ENCODE measurements at places on chromosomes 12 and 14.

DNA sequence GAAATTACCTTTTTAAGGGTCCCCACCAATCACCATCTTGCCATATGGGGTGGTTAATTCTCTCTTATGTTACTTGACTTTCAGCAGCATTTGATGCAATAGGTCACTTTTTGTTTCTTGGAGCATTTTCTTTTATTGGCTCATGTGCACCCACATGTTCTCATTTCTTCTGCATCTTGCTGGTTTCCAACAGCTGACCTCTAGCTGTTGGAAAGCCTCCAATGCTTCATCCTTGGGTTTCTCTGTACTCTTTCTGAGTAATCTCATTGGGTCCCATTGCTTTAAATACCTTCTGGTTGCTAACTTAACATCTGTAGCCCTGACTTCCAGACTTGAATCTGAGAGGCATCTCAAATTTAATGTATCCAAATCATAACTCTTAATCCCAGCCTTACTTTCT lies 116.8 kb downstream of the CRADD start:
- no peak for DNase-seq

DNA sequence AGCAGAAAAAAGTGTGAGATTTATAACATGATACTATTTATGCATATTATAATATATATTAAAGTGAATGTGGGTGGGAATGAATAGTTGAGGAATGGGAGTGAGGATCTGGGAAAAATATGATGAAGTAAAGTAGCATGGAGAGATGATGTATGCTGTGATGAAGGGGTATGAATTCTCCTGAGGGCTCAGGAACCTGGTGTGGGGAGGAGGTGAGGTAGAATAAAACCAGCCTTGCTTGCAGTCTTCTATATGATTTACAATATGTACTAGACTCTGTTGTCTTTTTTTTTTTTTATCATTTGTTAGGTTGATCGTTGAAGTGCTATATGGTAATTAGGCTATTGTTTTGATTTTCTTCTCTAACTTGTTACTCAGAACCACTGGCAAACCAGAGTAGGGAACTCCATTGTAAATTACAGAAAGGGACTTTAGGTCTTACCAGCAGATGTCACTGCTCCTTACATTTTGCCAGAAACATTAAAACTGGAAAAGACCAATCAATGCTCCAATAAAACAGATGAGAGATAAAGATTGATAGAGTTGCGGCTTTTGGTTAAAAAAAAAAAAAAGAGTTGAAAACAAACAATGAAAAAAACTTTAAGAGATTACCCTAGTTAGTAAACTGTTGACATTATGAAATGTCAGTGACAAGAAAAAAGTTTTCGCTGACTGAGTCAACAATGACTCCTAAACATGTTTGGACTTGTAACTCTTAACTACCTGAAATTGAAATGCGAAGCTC lies 39.9 kb downstream of the ATL1 start:
- DNase-seq, result no peak

DNA sequence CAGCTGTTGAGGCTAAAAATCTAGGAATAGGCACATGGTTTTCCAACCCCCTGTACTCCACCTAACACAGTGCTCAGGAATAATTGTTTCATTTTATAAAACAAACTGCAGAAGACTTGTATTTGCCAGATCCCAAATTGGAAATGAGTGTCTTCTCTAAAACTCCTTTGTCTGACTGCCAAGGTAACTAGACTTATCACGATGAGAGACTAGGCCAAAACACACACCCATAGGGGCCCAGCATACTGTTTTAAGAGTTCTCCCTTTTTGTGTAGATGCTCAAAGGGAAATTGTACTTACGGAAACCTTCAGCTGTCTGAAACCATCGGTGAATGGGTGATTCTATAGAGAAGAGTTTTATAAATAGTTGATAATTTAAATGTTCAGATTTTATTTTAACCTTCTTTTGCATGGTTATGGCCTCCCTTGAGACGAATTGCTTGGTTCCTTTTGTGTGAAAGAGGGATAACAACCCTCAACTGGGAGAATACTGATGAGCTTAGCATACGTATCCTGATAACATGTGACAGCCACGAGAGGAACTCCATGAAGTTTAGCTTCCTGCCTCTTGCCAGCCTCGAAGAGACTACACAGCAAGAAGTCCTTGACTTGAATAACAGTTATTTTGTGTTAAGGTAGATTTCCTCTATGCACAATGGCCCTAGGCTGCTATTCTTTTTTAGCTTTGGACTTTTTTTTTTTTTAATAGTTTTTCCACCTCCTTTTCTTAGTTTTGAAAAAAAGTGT lies 103.3 kb downstream of the PELI2 start:
- no peak for DNase-seq

GRCh38 chr14:65599375-65599774 lies 186.8 kb downstream of the FUT8 start:
- no peak for DNase-seq

DNA sequence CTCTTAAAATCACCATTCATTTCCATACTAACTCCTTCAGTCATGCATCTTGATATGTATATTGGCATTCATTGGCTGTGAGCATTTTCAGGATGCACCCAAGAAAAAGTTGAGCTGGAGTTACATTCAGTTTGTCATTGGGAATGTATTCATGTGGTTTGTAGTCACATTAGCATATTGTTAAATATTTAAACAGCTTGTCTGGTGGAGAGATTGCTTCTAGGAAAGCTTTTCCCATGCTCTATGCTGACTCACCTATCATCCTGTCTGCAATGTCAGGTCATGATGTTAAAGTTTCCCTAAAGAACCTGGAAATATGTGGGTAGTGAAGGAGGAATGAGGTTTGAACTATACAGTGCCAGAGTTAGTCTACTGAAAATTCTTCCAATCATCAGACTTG lies 583.6 kb downstream of the GALC start:
- no peak for DNase-seq

DNA sequence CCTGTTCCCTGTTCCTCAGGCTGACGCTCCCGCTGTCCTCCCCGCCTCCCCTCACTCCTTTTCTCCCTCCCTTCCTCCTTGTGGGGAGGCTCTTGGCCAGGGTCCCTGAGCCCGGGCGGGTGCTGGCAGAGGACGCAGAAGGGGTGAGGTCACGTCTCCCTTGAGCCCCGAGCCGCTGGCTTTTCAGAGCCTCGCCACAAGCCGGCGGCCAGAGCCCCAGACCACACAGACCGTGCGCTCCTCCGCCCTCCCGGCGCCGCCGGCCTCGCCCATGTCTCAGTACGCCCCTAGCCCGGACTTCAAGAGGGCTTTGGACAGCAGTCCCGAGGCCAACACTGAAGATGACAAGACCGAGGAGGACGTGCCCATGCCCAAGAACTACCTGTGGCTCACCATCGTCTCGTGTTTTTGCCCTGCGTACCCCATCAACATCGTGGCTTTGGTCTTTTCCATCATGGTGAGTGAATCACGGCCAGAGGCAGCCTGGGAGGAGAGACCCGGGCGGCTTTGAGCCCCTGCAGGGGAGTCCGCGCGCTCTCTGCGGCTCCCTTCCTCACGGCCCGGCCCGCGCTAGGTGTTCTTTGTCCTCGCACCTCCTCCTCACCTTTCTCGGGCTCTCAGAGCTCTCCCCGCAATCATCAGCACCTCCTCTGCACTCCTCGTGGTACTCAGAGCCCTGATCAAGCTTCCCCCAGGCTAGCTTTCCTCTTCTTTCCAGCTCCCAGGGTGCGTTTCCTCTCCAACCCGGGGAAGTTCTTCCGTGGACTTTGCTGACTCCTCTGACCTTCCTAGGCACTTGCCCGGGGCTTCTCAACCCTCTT lies at the start of gene TMEM233:
TMEM233 (plus strand) TSS at position 197 of the 821 bp plus-strand sequence; CDS start at position 272, 75 bp downstream.
- DNase-seq, result no peak

DNA sequence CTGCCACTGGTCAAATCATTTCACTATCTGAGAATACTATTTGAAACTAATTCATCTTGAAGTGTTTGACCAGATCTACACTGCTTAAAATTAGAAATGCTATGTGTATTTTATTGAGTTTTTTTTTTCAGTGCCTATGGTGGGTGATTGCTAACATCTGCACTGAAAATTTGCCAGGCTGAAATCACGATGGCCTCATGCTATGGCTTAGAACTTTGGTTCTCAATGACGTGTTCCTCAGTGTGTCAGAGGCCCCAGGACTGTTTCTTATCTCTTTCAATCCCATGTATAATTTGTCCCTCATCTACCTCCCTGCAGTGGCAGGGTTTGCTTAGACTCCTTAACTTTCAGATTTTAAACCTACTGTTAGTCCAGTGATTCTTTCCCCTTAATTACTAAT lies 36.2 kb upstream of the NKX2-8 start:
- no peak for DNase-seq

GRCh38 chr14:75579338-75579864 lies 981 bp downstream of the FLVCR2 start:
- no peak for DNase-seq

- no peak for DNase-seq
These were observed 11.1 kb downstream of the SVOP start for GRCh38 chr12:109009766-109010165.

GRCh38 chr12:44774815-44775411 lies 101.2 kb downstream of the NELL2 start:
- no peak for DNase-seq

GRCh38 chr12:123483602-123484248 lies 25.8 kb downstream of the SNRNP35 start:
- no peak for DNase-seq

- no peak for DNase-seq
These were observed 69.8 kb downstream of the RERG start for GRCh38 chr12:15151161-15152091.

DNA sequence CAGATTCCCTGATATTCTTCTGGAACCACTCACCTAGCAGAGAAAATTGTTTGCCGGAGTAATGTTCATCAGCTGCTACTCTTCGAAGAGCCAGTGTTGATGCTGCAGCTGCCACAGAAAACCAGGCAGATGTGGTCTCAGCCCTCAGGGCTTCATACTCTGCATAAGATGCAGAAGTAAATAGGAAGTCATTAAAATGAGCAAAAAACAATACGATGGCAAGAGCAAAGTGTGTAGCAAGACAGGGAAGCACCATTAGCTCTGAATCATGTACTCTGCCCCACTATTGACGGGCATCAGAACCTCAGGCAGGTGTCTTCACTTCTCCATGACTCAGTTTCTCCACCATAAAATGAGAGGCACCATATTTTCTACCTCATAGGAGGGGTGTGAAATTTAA lies 991.6 kb upstream of the TMEM132C start:
- no peak for DNase-seq

- DNase-seq, result no peak
These were observed 189.5 kb downstream of the KCNC2 start for GRCh38 chr12:75020068-75020557.

DNA sequence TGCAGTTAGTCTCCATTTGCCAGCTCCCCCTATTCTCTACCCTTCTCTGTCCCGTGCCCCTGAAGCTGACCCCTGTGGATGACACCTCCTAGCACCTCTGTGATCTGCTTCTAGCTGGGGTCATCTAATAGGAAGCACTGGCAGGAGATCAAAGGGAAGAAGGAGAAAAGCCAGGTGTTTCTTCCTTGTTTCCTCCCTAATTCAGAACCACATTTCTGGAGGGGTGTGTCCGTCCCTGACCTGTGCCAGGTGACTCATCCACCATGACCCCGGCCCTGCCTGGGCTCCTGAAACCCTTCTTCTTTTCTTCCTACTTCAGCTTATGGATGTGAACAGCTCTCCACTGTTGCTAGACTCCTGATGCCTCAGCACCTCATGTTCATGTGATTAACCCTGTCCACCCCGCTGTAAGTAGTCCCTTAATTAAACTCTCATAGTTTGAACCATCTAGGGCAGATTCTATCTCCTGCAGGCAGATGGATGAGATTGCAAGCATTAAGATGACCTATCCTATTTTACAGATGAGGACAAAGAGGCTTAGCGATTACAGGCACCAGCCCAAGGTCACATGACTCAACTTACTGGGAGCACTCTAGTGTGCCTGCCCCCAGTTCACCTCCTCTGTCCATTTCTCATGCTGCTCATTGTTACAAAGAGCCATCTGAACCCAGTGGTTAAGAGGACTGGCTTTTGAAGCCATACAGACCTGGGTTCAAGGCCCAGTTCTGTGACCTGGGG lies 770.5 kb downstream of the MED13L start:
- DNase-seq, result no peak

DNA sequence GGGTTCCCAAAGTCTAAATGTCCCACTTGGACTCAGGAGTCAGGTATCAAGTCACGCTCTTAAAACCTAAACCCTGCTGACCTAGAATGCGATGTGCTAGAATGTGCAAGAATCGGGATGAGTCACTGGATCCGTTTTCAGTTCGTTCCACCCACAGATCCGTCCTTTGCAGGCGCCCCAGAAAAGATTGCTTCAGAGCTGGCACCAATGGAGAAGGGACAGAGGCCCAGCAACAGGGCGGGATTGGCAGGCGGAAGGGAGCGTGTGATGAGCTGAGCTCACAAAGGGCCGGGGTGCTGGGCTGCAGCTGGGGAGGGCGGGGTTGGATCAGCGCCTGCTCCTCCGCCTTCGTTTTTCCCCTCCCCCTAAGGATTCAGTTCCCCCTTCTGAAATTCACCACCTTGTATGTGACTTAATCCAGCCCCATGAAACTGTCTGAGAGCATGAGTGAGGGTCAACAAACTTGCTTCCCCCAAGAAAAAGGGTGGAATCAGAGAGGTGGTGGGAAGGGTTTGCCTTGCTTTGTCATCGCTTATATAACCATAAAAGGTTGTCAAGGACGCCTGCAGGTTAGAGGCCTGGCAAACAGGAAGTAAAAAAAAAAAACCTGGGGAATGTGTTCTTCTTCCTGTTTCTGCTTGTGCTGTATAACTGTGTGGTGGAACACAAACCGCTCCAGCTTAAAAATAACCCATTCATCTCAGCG lies 2.8 kb upstream of the UBC start:
- DNase-seq, result no peak

GRCh38 chr14:94175747-94176146 lies 1.6 kb downstream of the PPP4R4 start:
- no peak for DNase-seq

- DNase-seq, result no peak
These were observed 1.5 kb upstream of the PRPF40B start for GRCh38 chr12:49621651-49622500.

- no peak for DNase-seq
These were observed 29.2 kb upstream of the WSCD2 start for GRCh38 chr12:108099778-108100489.

GRCh38 chr12:113569806-113570205 lies 98.1 kb upstream of the LHX5 start:
- no peak for DNase-seq

DNA sequence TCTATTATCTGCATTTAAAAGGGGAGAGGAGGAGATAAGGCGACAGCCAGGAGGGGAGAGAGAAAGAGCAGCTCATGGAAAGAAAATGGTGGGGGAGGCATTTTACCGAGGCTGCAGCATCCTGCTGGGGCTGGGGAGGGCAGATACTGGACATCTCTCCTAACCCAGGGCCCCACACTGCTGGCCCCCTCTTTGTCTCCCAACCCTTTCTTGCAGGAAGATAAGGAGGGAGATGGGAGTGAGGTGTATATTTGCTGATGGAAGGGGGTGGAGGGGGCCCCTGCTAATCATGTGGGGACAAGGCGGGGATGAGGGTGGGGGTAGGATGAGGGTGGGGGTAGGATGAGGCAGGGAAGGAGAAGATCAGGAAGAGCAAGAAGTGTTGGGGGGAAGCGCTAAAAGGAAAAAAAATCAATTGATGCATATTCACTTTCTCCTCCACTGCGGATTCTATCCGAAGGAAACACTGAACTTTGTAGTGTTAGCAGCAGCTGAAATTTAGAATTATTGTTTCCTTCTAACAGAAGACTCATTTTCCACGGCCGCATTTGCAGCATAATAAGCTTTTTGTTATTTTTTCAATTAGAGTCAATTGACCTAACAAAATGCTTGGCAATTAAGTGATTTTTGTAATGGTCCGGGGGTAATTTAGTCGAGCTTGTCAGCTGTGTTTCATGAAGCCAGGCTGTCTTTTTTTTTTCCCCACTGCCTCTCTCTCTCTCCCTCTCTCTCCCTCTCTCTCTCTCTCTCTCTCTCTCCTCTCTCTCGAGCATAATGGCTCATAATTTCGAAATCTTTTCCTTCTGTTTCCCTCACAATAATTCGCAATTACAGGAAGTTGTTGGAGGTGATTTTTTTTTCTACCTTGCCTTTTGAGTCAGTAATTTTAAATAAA lies 1134.6 kb downstream of the BCL11B start:
- DNase-seq, result no peak

Data from nucleus accumbens (tissue), 56 donors.